K562 (cell line): ENCODE measurements at places on chromosomes 5 and 9.

DNA sequence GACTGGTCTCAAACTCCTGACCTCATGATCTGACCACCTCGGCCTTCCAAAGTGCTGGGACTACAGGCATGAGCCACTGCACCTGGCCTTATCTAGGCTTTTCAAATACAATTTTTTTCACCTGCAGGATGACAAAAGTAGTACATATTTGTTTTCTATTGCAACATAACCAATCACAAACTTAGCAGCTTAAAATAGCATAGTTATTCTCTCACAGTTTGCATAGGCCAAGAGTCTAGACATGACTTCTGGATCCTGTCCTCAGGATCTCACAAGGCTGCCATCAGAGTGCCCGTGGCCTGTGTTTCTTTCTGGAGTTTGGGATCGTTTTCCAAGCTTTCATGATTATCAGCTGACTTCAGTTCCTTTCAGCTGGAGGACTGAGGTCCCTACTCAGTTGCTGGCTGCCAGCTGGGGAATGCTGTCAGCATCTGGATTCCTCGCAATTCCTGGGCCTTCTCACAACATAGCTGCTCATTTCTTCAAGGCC is 348.9 kb downstream of the ARHGEF28 start:
- no peak for DNase-seq

DNA sequence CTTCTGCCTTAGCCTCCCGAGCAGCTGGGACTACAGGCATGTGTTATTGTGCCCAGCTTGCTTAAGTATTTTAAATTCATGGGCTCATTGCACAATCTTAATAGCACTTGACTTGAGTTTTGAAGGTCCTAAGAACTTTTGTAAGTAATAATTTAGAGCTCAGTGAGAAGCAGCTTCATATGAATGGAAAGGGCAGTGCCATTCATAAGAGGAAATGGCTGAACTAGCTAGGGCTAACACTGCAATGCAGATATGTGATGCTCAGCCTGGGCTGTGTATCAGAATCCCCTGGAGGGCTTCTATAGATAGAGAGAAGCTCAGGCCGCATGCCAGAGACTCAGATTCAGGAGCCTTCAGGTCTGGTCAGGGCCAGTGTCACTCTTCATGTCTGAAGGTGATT is 295.5 kb upstream of the DAP start:
- no peak for DNase-seq

DNA sequence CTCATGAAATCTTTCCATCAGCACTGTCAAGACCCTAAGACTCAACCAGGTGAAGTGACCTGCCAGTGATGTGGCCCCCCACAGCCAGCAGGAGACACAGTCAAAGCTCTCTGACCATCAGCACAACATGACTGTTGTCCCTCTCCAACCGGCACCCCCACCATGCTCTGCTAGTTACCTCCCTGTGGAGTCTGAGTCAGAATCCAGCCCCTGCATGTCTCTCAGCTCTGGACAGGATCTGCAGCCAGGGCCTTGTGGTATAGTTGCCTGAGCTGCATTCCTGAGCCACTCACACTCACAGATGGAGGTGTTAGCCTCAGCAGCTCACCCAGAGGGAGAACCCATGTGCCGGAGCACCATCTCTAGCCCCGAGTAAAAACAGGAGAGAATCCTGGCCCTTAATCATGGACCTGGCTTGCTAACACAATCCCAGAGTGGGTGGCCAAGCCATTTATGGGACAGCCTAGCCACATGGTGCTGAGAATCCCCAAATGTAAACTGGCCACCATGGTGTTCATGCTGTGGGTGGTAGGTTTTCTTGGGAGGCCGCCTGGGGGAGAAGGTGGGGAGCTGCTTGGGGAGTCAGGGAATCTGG is 237.8 kb downstream of the PAPPA start:
- no peak for DNase-seq

GRCh38 chr5:142298789-142299188 is 26.0 kb downstream of the SPRY4 start:
- no peak for DNase-seq

DNA sequence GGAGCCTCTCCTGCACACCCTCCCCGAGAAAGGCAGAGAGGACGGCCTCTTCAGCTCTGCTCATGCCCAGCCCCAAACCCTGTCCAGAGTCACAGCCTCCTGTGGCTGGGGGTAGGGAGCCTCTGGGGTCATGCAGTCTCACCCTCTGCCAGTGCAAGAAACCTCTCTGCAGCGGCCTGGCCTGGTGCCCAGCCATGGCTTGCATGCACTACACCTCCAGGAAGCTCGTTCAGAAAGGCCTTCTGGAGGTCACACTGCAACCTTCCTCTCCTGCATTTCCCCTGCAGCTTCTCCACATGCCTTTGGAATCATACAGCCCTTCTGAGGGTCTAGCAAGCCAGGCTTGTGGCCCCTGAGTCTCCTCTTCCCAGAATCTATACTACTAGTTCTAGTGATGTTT is 17.9 kb downstream of the CSF1R start:
- no peak for DNase-seq

DNA sequence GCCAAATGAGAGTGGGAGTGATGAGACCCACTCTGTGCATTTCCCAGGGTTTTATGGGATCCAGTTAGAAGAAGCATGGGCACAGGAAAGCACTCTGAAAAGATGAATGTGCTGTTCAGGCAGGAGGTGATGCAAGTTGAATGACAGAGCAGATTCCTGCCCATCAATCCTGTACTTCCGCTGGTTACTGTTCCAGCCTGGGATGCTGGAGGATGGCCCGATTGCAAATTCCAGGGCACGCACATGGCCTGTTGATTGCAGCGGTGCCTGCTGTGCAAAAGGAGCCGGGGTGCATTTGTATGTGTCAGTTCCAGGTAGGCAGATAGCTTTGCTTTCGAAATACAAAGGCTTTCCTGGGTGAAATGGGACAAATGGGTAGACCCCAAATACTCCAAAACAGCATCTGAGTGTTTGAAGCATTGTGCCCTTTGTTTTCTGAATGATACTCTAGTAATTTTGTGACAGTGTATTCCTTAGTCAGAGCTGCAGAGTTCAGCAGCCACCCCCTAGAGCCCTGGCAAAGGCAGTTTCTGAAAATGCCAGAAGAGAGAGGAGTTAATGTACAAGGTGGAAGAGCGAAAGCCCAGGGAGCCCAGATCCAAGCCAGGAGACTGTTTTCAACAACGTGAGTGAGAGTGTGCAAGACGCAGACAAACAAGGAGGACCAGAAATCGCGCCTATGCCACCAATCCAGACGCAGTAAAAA is 454.2 kb upstream of the CLINT1 start:
- no peak for DNase-seq

- no peak for DNase-seq
Measured at GRCh38 chr5:9761706-9762105, 131.6 kb upstream of the TAS2R1 start.

DNA sequence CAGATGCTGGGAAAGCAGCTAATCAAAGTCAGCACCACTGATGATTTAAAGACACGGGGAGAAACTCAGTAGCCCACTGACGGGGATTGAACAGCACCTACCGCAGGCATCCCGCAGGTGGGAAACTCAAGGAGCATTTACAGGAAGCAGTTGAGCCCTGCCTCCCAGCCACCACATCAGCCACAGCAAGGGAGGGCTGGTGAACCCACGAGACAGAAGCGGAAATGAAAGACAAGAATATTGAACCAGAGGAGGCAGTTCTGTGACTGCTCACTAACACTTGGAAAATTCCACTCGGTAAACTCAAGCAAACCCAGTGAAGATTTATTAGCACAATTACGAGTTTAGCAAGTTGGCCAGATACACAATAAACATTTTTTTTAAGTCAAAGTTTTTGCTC is 10.6 kb upstream of the FAM163B start:
- DNase-seq, result no peak

- DNase-seq, result peak; percentile 4
Measured at GRCh38 chr5:129460936-129461710, 1.0 kb downstream of the ADAMTS19 start.

DNA sequence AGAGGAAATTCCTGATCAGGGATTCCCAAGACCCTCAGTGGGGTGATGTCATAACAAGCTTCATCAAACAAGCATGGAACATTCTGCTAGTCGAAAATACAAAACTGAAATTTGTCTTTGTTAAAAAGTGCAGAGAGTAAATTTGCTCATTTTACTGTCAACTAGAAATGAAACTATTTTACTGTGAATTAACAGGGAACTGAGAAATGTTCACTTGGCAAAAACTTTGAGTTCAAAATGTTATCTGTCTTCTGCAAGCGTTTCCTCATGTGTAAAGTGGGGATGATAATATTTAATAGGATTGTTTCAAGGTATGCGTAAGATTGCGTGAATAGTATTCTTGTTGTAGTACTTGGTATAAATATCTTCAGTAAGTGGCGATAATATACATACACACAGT is 45.4 kb downstream of the ALDH1A1 start:
- no peak for DNase-seq

DNA sequence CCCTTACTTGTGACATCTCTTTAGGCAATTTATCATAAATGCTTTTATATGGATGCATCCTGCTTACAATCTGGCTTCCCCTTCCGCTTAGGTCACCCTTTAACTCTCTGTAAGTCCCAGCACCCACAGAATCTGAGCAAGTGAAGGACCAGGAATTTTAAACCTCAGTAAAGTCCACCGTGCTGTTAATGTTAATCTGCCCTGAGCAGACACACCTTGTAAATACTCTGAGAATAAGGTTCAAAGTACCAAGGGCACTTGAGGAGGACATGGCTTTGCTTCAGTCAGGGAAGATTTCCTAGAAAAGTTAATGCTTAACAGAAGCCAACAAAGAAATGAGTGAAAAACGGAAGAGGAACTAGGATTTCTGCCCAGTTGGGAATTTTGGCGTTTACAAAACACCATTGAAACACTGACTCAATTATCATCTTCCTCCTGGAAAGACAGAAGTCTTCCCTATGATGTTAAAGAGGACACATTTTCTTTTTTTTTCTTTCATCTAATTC is 26.4 kb upstream of the TTC39B start:
- DNase-seq, result no peak

- peak; percentile 74 for DNase-seq
Measured at GRCh38 chr5:148957591-148958202, 105.2 kb downstream of the SH3TC2 start.

DNA sequence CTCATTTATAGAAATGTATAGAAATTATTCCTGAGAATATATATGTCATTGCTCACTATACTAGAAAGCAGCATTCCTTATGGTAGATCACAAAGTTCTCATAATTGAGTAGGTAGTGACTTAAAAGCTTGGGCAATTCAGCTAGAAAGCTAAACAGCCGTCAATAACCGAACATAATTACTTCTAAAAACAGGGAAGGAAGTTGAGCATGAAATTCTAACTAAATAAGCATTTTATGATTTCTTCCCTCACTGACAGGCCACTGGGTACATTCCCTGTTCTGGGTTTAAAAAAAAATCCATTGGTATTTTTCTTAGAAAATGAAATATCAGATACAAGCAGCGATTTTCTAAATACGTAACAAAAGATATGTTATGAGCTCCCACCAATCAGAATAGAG is 91.1 kb upstream of the DAB2 start:
- no peak for DNase-seq
